ENCODE measurements at places on chromosomes 5 and 9.

DNA sequence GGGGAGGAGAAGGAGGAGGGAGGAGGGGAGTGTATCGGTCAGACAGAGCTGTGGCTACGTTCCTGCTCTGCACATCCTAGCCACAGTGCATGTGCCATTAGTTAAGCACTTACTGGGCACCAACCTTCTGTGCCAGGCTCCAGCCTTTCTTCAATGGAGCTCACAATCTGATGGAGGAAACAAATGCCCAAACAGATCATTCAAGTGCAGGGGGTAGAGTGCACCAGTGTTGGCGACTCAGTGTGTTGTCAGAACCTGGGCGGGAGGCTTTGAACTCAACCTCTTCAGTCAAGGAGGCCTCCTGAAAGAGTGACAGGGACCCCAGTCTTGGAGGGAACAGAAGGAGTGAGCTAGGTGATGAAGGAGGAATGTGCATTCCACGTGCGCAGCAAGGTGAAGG, 51.9 kb upstream of the SHB start:
- no peak for DNase-seq

DNA sequence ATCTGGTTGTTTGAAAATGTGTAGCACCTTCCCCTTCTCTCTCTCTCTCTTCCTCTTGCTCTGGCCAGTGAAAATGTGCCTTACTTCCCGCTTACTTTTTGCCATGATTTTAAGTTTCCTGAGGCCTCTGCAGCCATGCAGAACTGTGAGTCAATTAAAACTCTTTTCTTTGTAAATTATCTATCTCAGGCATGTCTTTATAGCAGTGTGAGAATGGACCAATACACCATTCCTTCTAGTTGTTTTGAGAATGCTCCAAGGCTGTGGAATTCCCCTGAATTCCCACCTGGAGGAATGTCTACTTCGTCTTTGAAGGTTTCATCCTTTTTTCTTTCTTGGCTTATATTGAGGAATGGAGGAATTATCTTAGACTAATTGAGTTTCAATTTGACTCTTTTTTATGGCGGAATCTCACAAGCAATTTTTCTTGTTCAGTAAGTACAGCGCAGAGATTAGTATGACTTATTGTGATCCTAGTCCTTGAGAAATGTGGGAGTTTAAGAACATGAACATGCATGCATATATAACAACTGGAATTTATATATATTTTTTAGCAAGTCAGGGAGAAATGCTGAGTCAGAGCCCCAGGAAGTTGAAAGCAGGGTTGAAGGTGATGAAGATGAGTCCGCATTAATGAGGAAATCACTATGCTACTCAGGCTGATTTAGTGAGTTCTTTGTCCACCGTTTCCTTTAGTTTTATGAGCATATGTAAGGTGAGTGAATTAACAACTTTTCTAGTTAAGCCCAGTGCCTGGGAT, 488.1 kb upstream of the ADAMTS16 start:
- no peak for DNase-seq

DNA sequence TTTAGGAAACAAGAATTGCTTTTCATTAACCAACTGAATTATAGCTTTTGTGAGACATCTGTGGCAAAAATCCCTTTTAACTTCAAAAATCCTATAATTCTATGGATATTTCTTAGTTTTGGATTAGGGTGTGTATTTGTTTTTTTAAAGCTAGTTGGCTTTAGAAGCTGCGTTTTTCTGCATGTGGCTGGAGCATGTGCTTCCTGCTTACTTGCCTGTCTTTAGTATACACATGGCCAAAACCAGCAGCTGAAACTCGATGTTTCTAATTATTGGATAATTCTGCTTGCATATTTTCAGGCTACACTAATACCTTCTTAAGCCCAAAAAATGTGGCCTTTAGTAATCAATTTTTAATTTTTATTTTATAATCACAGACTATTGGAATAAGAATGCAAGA, 8.9 kb downstream of the RECK start:
- no peak for DNase-seq

DNA sequence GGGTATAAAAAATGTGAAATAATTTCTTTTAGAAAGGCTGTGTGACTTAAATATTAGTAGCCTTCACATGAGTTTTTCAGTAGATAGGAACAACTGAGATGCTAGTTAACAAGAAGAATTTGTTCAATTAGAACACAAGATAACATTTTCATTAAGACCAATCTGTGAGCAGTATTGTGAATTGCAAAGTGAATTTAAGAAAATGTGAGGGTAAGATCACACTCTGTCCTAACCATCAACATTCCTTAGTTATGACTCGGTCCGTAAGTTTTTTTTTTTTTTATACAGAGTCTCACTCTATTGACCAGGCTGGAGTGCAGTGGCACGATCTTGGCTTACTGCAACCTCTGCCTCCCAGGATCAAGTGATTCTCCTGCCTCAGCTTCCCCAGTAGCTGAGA, 180.2 kb upstream of the EGFLAM start:
- DNase-seq, result no peak

- DNase-seq, result no peak
Measured at GRCh38 chr9:98369896-98370295, 114.4 kb upstream of the TBC1D2 start.

DNA sequence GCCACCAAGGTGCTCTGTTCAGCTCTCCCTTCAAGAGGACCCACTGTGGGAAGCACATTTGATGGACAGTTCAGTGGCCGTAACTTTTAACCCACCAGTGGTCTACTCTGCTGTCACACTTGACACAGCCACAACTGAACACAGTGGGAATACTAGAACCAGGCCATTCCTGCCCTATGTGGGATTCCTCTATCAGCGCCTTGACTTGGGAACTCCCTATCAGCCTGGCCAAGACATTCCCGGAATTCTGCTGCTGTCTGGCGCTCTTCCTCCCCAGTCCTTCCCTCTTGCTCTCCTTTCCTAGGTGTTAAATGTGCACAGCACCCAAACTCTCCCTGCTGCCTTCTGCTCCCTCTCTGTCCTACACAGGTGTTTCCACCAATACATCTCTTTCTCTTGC, 23.1 kb upstream of the SH3PXD2B start:
- no peak for DNase-seq

- DNase-seq, result no peak
Measured at GRCh38 chr9:4263591-4263990, 36.3 kb downstream of the GLIS3 start.

- no peak for DNase-seq
Measured at GRCh38 chr5:171513591-171513990, 94.1 kb downstream of the FGF18 start.

DNA sequence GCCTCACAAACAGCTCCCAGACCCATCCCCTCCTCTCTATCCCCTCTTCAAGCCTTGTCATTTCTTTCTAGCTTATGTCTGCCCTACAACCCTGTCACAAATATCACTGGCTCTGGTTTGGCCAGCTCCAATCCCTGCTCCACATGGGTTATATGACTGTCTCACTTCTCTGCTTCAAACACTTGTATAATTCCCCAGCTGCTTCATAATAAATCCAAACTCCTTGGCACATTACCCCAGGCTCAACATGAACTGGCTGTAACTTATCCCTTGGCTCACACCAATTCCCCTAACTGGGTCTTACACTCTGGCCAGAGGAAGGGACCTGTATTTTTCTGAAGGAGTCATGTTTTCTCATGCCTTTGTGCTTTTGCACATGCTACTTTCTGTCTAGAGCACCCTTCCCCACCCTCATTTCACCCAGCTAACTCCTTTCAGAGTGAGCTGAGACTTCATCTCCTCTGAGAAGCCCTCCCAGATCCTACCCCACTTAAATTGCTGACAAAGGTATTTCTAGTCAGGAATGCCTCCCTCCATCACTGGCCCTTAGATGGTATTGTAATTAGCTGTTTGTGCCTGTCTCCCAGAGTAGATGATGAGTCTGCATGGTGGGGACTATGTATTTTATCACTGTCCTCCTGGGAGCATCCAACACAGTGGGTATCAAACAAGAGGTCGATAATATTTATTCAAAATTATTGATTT, 5.3 kb downstream of the PRXL2C start:
- DNase-seq, result no peak

- peak; percentile 49 for DNase-seq
Measured at GRCh38 chr9:81798606-81799005, 109.3 kb upstream of the TLE1 start.

GRCh38 chr9:110160685-110161084, 47.3 kb downstream of the C9orf152 start:
- no peak for DNase-seq

DNA sequence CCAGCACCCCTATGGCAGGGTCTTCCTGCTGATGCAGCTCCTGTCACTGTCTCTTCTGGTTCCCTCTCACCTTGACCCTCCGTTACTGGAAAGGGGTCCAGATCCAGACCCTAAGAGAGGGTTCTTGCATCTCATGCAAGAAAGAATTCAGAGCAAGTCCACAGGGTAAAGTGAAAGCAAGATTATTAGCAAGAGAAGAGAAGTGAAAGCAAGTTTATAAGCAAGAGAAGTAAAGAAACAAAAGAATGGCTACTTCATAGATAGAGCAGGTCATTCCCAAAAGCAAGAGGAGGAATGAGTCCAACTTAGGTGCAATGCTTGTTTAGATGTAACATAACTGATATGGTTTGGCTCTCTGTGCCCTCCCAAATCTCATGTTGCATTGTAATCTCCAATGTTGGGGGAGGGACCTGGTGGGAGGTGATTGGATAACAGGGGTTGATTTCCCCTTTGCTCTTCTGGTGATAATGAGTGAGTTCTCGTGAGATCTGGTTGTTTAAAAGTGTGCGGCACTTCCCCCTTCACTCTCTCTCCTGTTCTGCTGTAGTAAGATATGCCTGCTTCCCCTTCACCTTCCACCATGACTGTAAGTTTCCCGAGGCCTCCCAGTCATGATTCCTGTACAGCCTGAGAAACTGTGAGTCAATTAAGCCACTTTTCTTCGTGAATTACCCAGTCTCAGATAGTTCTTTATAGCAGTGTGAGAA, 183.3 kb downstream of the MED10 start:
- no peak for DNase-seq

DNA sequence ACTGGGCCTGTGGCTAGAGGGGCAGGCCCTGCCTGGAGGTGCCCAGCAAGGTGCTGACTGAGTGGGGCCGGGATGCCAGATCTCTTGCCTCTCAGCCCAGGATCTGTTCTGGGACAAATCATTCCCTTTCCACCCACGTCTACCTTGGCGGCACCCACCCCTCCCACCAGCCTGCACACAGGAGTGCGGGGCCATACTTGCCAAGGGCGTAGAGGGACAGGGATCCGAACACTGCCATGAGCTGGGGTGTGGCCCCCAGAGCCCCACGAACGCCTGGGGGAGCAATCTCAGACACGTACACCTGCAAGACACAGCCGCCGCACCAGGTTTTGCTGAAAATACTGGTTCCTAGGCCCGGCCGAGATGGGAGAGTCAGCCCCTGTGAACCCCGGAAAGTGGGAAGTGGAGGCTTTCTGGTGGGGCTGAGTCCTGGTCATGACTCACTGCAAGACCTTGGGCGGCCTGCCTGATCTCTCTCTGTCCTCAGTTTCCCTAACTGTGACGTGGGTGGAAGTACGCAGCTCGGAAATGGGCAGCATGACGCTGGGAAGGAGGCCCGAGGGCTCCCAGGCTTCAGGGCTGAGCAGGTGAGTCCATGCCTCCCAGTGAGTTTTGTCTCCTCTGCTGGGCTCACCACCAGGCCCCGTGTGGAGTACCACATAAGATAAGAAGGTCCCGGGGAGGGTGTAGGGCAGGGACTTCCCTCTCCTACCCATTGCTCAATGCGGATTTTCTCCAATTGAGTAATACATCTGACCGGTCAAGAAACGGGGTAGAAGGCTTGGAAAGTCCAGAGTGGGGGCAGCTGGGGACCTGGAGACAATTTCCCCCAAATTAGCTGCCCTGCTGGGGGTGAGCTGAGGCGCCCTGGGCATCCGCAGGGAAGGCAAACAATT, 2.6 kb downstream of the SLC2A6 start:
- no peak for DNase-seq

DNA sequence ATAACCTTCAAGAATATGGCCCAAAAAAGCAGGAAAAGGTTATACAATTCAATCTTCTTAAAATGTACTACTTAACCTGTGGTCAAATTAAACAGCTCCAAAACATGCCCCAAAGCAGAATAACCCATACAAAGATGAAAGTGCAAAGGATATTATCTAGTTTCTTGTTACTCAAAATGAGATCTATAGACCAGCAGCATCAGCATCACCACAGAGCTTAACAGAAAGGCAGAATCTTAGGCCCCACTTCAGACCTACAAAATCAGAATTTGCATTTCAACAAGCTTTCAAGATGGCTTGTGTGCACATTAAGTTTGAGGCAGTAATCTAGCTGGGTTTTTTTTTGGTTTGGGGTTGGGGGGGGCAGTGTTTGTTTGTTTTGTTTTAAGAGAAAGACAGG, 54.0 kb downstream of the SCAI start:
- no peak for DNase-seq

DNA sequence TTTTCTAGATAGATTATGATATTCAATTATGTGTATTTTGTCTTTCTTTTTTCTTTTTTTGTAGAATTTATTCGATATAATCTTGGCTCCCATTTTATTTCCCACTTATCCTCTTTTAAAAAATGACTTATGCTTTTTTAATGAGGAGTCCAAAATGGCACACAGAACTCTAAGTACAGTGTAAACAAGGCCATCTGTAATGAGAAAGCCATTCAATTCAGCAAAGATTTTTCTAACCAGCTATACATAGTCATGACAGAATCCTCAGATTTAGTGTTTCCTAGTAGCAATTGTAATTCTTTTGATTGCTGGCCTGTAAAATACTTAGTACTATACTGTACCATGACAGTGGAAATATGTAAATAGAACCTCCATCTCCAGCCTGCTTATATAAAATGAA, 651.4 kb downstream of the RAB3C start:
- DNase-seq, result no peak

DNA sequence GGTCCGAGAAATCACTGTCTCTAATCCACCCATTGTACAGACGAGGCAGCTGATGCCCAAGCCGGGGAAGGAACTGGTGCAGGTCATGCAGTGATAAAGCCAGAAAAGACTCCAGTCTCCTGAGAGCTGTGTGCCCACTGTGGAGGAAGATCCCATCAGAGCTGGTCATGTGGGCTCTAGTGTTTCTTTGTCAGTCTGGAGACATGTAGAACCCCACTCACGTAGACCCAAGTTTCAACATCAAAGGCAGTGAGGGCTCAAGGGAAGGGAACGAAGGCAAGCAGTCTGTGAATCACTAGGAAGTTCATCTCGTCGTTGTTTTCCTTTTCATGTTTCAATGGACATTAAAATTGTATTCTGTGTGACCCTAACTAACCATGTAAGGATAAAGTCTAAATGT, 14.6 kb upstream of the GLIPR2 start:
- no peak for DNase-seq

DNA sequence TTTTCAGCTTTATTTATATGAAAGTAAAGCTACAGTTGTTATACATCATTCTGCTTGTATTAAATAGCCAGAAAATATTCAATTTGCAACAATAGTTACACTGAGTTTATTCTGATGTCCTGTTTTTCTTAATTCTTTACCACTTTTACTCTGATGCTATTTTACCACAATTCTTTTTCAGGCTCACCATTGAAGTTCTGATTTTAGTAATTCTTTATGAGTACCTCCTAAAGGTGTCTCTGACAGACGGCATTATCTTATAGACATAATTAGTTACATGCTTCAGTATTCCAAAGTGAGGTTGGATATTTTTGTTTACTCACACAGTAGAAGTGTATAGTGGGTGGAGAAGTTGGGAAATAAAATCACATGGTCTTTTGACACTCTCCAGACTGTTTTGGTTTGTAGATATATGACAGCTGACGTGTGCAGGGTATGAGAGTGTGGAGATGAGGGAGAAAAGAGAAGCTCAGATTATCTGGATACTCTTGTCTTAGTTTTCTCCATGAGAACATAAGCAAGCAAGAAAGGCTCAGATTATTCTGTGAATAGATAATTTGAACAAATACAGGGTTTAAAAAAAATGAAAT, 97.4 kb downstream of the FBXO4 start:
- no peak for DNase-seq
